ENCODE measurements at places on chromosomes 16 and 17. TPM values are rescaled to one million over a fixed set of nuclear protein-coding genes. Genes with fewer than 3 reads are reported as not detected.

Gene GUCY2D
- under 0.01 TPM for total RNA-seq

Gene NGFR
- 0.26 TPM for total RNA-seq

Gene CD68
- total RNA-seq, result 37.4 TPM

Gene CCDC144A
- 0.39 TPM for total RNA-seq

Gene DHRS7C
- not detected for total RNA-seq

Gene SOCS7
- total RNA-seq, result 7.4 TPM

Gene IL17C
- total RNA-seq, result 1.3 TPM

Gene CACNA1H
- total RNA-seq, result 9.6 TPM

Gene CMTM2
- not detected for total RNA-seq

Gene WFIKKN1
- total RNA-seq, result 2.6 TPM

Gene CASKIN2
- 6.7 TPM for total RNA-seq

Gene CCDC92B
- not detected for total RNA-seq

Gene ABCC12
- not detected for total RNA-seq

Gene TNFSF13
- total RNA-seq, result 4.9 TPM

Gene TMEM88
- total RNA-seq, result 1.9 TPM

Gene TBC1D26
- total RNA-seq, result 0.24 TPM

Gene STH
- total RNA-seq, result not detected

Gene CCL1
- not detected for total RNA-seq

Gene RMI2
- total RNA-seq, result 10.9 TPM

Gene CA10
- total RNA-seq, result not detected

Gene HAS3
- total RNA-seq, result 0.08 TPM

Gene CES3
- total RNA-seq, result 0.24 TPM

Gene PVALEF
- not detected for total RNA-seq

Gene CYGB
- total RNA-seq, result 92.3 TPM

Gene RETREG3
- 46.6 TPM for total RNA-seq

Gene PEX12
- 4.7 TPM for total RNA-seq

Gene CEMP1
- not detected for total RNA-seq

Gene YBX2
- 3.9 TPM for total RNA-seq

Gene KRTAP3-2
- total RNA-seq, result not detected

Gene CA7
- total RNA-seq, result not detected

Gene NAA38
- 83.4 TPM for total RNA-seq

Gene MAPT
- 0.56 TPM for total RNA-seq

Gene OR2C1
- not detected for total RNA-seq

Gene NKD1
- 0.08 TPM for total RNA-seq

Gene NAGS
- total RNA-seq, result 7.5 TPM

Gene GPR139
- not detected for total RNA-seq

Gene CTF1
- 3.4 TPM for total RNA-seq

Gene SMCR8
- total RNA-seq, result 9.3 TPM

Gene ADORA2B
- total RNA-seq, result 14.9 TPM

Gene TBC1D28
- not detected for total RNA-seq

Gene KRTAP16-1
- not detected for total RNA-seq

Gene TBX4
- 2.7 TPM for total RNA-seq

Measured in epithelial cell of alveolus of lung (primary cell).